Thymus (tissue), 14 donors: ENCODE measurements at places on chromosomes 6 and 20. TPM values are rescaled to one million over a fixed set of nuclear protein-coding genes. Genes with fewer than 3 reads are reported as not detected.

Gene MATN4
- 0.14 TPM for polyA plus RNA-seq

Gene DEFB126
- polyA plus RNA-seq, result not detected

Gene LY6G5B
- 6.5 TPM for polyA plus RNA-seq

Gene PRSS16
- polyA plus RNA-seq, result 96.4 TPM

Gene CLVS2
- polyA plus RNA-seq, result 0.02 TPM

Gene TCP11
- 0.30 TPM for polyA plus RNA-seq

Gene DSP
- 64.6 TPM for polyA plus RNA-seq

Gene ZNF391
- polyA plus RNA-seq, result 1.7 TPM

Gene ARMH2
- polyA plus RNA-seq, result 0.21 TPM

Gene FAM217A
- polyA plus RNA-seq, result 0.05 TPM

Gene CD93
- 16.4 TPM for polyA plus RNA-seq

Gene CTSZ
- 134 TPM for polyA plus RNA-seq

Gene CST4
- 9.9 TPM for polyA plus RNA-seq

Gene ROMO1
- 296 TPM for polyA plus RNA-seq

Gene EEF1A2
- polyA plus RNA-seq, result 2.2 TPM

Gene IL17A
- polyA plus RNA-seq, result 0.21 TPM

Gene PLEKHG1
- 10.0 TPM for polyA plus RNA-seq

Gene CENPW
- polyA plus RNA-seq, result 11.5 TPM

Gene PLAGL2
- 5.0 TPM for polyA plus RNA-seq

Gene TP53INP2
- polyA plus RNA-seq, result 5.7 TPM

Gene KCNK5
- 2.6 TPM for polyA plus RNA-seq

Gene RAB32
- 41.3 TPM for polyA plus RNA-seq

Gene NKX2-2
- 0.09 TPM for polyA plus RNA-seq

Gene FERMT1
- 5.8 TPM for polyA plus RNA-seq

Gene PPP1R14C
- polyA plus RNA-seq, result 1.9 TPM

Gene FLRT3
- polyA plus RNA-seq, result 7.5 TPM

Gene L3MBTL1
- 13.5 TPM for polyA plus RNA-seq

Gene SSTR4
- polyA plus RNA-seq, result not detected

Gene XKR7
- polyA plus RNA-seq, result 0.02 TPM
